ENCODE measurements at places on chromosomes 4 and X. TPM values are rescaled to one million over a fixed set of nuclear protein-coding genes. Genes with fewer than 3 reads are reported as not detected.

KCND1 gene
- 0.44 TPM for polyA plus RNA-seq

OTOP1 gene
- not detected for polyA plus RNA-seq

PABPC1L2A gene
- not detected for polyA plus RNA-seq

PLK4 gene
- polyA plus RNA-seq: 0.14 TPM

GPR50 gene
- not detected for polyA plus RNA-seq

FAM47A gene
- polyA plus RNA-seq: not detected

HEPH gene
- polyA plus RNA-seq: 0.57 TPM

RNF128 gene
- 2.9 TPM for polyA plus RNA-seq

NAT8L gene
- polyA plus RNA-seq: 0.72 TPM

ZXDA gene
- 1.7 TPM for polyA plus RNA-seq

ARAP2 gene
- 0.22 TPM for polyA plus RNA-seq

PFKFB1 gene
- 1.4 TPM for polyA plus RNA-seq

SPATA18 gene
- 0.14 TPM for polyA plus RNA-seq

PGAM4 gene
- not detected for polyA plus RNA-seq

EXOC1L gene
- not detected for polyA plus RNA-seq

ADAM29 gene
- polyA plus RNA-seq: not detected

OPRPN gene
- not detected for polyA plus RNA-seq

DNA sequence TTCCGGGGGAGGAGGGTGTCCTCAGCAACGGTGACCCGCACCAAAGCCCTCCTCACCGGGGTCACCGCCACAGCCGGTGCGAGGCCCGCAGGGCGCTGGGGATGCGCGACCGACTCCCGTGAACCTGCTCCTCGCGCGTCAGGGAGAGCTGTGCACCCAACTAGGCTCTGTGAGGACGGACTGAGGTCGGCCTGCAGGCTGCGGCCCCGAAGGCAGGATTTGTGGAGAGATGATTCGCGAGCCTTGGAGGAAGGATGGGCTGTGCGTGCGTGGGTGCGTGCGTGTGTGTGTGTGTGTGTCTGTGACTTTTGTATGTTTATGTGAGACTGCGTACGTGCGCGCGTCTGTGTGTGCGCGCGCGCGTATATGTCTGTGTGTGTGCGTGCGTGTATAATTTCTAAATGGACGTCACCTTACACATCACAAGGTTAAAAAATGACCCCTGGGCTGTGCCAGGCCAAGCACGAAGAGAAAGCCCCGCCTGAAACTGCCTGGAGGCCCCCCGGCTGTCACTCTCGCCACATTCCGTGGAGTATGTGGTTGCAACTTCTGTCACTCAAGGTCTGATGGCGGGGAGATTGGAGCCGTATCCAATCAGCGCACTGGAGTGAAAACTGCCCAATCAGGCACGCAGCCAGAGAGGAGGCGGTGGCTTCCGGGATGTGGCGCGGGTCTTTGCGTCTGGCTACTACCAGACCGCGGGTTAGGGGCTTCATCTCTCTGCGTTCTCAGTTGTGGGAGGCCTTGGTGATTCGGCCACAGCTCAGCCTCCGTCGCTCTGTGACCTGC lies at the start of gene ZNF141:
ZNF141 (plus strand) TSS at position 672 of the 789 bp plus-strand sequence. CDS start 170 bp downstream, outside the sequence.
- peak; percentile 95 for DNase-seq

DNA sequence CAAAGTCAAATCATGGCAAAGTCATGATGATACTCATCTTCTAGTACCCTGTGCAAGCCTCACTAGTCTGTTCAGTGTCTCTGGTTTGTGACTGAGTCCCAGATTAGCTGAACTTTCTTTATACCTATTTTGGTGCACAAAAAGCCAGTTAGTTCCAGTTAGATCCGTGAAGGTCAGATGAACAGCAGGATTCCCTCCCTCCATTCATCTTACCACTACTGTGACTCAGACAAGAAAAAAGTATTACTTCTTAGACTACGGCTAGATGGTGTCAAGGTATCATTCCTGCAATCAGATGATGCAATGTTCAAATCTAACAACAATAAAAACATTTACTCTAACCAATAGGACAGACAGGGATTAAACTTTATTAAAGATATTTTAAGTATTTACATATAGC lies 30.4 kb downstream of the ARHGEF6 start:
- DNase-seq: no peak

DNA sequence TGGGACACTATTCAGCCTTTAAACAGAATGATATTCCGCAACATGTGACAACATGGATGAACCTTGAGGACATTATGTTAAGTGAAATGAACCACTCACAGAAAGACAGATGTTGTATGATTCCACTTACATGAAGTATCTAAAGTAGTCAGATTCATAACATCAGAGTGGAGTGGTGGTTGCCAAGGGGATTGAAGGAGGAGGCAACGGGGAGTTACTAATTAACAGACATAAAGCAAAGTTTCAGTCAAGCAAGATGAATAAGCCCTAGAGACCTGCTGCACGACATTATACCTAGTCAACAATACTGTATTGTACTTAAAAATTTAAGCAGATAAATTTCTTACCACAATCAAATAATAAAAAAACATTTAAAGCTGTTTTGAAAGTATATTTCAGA lies 105.0 kb upstream of the NR0B1 start:
- no peak for DNase-seq

DNA sequence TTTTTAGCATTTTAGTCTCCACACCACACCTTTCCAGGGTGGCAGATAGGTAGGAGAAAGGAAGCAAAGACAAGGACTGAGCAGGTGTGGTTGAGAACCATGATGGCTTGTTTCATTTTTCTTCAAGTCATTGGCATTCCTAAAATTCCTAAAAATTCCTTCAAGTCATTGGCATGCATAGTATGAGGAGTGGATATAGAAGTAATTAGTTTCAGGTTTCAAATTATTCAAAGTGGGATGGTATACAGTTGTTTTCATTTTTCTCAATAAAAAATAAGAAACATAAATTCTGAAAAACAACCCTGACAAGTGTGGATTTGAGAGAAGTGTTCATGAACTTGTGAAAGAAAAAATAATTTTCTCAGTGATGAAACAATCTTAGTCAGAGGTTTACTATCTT lies 22.3 kb upstream of the HERC3 start:
- DNase-seq: no peak

GRCh38 chrX:57607295-57608187 lies 15.7 kb downstream of the ZXDB start:
- DNase-seq: no peak

DNA sequence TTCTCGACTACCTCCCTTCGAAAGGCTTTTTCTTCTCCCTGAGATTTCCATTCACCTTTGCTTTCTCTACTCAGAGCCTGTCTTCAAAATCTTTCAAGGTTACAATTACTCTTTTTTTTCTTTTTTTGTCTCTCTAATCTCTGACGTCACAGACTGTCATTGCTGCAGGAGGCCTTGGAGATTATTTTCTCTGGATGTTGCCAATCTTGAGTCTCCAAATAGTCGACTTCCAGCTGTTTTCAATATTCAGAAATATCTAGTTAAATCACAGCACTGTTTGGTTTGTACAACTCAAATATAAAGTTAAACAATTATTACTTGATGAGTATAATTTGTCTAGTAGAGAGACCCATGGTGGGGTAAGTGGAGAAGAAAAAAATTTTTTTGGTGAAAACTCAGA lies 359.0 kb upstream of the BOD1L1 start:
- DNase-seq: no peak

- DNase-seq: no peak
Observed at GRCh38 chrX:21745756-21746155, 12.2 kb downstream of the SMPX start.

- no peak for DNase-seq
Observed at GRCh38 chrX:55697381-55697780, 20.2 kb upstream of the RRAGB start.

- DNase-seq: no peak
Observed at GRCh38 chr4:104719539-104720230, 225.0 kb upstream of the CXXC4 start.

- no peak for DNase-seq
Observed at GRCh38 chrX:104084534-104085277, 8.7 kb upstream of the TMSB15C start.

DNA sequence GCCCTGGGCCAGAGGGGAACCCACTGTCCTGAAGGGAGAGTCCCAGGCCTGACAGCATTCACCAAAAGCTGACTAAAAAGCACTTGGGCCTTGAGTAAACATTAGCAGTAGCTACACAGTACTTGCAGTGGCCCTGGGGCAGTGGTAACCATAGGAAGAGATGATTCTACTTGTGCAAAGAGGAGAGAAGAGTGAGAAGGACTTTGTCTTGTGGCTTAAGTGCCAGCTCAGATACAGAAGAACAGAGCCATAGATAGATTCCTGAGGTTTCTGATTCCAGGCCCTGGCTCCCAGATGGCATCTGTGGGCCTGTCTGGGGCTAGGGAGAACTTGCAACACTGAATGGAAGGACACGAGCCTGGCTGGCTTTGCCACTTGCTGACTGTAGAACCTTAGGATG lies 100.5 kb downstream of the PTCHD1 start:
- DNase-seq: no peak

DNA sequence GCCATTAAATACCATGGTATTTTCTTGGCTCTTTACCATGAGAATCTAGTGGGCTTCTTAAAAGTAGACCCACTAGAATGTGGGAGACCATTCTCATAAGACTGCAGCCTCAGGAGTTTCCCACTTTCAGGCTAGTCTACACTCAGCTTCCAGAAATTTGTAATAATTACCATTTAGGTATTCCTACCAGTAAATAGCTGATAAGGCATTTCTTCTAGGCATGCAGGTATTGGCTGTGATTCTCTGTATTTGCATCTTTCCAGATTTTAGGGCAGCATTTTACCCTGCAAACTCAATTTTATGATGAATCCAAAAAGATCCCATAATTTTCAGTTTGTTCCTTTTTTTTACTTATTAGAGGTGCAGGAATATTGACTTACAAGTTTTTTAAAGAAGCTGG lies 496.6 kb downstream of the TRAM1L1 start:
- DNase-seq: no peak

DNA sequence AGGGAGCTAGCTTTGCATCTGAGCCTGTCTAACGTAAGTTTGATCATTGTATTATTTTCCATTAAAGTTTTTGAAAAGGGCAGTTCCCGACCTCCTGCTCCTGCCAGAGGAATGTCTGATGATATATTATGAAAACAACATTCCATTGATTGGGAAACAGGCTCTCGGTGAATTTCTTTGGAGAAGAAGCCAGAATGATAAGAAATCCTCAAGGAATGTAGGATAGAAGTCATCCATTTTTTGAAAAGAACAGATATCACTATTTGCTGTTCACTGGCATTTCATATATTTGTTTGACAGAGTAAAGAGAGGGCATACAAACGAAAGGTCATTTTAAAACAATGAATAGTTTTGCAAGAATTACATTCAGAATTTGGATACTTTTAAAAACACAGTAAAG lies 781.0 kb upstream of the HTR2C start:
- no peak for DNase-seq

- no peak for DNase-seq
Observed at GRCh38 chr4:8238515-8239053, 31.0 kb upstream of the HTRA3 start.

- DNase-seq: no peak
Observed at GRCh38 chrX:109974906-109975655, 27.8 kb upstream of the TMEM164 start.

DNA sequence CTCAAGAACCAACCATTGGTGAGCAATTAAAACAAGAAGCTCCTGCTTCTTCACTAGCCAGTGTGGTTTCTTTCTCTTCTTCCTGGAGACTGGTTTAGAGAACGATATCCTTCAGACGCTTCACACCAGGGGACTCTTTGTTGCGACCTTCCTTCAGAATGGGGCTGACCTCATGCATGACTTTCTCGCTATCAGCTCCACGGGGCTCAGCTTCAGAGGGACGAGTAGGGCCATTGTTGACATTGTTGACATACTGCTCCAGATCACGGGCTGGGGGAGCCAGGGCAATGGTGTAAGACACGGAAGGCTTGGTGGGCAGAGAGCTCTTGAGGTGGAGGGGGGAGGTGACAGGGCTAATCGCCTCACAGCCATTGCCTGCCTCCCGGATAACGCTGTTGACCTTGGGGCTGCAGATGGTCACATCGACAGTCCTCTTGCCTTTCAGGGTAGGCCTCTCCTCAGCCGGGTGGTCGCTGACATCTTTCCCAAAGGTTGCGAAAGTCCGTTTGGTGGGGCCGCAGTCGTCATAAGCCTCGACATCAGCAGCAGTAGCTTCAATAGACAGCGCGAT lies 113.8 kb downstream of the PCDH19 start:
- DNase-seq: no peak

- DNase-seq: no peak
Observed at GRCh38 chrX:116204932-116205331, 34.4 kb downstream of the AGTR2 start.

GRCh38 chrX:3807906-3808305 lies 94.5 kb upstream of the PRKX start:
- no peak for DNase-seq

- DNase-seq: no peak
Observed at GRCh38 chr4:163042306-163042705, 124.4 kb downstream of the NAF1 start.

- DNase-seq: no peak
Observed at GRCh38 chr4:147594107-147594506, 23.1 kb upstream of the TMEM184C start.

GRCh38 chr4:103482893-103483292 lies 236.9 kb downstream of the TACR3 start:
- no peak for DNase-seq

- DNase-seq: no peak
Observed at GRCh38 chrX:46571423-46572339, 1.9 kb upstream of the CHST7 start.

GRCh38 chr4:143183513-143184216 lies 1.1 kb upstream of the USP38 start:
- DNase-seq: no peak

Measured in psoas muscle (tissue), 8 donors.